Chondrocyte (in vitro differentiated cells): ENCODE measurements at places on chromosomes 2 and 18. TPM values are rescaled to one million over a fixed set of nuclear protein-coding genes. Genes with fewer than 3 reads are reported as not detected.

DNA sequence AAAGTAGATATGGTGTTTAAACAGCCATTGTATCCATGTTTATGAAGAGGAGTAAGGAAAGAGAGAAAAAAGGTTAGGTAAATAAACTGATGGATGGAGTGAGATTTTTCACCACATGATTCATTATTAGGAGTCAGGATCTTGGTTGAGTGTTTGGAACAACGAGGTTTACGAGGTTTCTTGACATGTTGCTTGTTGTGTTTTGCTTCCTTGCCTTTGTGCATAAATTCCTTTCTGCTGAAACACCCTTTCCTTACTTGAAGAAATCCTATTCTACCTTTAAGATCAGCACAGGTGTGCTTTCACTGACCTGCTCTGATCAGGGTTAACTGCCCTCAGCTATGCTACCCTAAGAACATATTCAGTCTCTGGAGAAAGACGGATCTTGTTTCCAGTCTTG, 66.6 kb downstream of the EFEMP1 start:
- H3K4me3 ChIP-seq = no peak overlapping the region
- H3K27ac ChIP-seq = no peak overlapping the region
- H3K27me3 ChIP-seq = peaks cover 11% of the 10 kb centered on the region
- H3K4me1 ChIP-seq = peaks cover 10% of the 10 kb centered on the region
- H3K36me3 ChIP-seq = no peaks in the 10 kb centered on the region

- no peaks in the 10 kb centered on the region for H3K36me3 ChIP-seq
- no peak overlapping the region for H3K4me3 ChIP-seq
- H3K27ac ChIP-seq = no peak overlapping the region
- H3K27me3 ChIP-seq = no peaks in the 10 kb centered on the region
- H3K4me1 ChIP-seq = peaks cover 11% of the 10 kb centered on the region
Observed at GRCh38 chr2:143513081-143513480, 383.9 kb downstream of the ARHGAP15 start.

GRCh38 chr2:47503481-47504070, 100.6 kb downstream of the MSH2 start:
- peaks cover 12% of the 10 kb centered on the region for H3K4me1 ChIP-seq
- peaks cover 7% of the 10 kb centered on the region for H3K36me3 ChIP-seq
- H3K4me3 ChIP-seq = no peak overlapping the region

DNA sequence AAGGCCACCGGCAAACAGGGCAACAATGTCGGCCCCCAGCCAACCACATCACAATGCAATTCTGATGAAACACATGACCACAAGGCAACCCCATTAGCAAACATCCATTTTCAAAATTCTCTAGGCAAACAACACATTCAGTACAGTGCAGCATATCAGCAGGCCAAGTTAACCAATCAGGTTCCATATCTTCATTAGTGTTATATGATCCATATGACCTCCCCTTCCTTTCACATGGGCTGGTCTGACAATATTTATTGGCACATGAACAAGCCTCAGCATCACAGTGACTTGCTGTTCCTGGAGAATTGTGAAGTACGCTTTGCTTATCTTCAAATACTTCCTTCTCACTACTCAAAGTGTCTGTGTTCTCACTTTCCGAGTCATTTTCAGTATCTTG, 19.8 kb downstream of the RNF103 start:
- H3K27me3 ChIP-seq = no peaks in the 10 kb centered on the region
- no peak overlapping the region for H3K4me3 ChIP-seq

DNA sequence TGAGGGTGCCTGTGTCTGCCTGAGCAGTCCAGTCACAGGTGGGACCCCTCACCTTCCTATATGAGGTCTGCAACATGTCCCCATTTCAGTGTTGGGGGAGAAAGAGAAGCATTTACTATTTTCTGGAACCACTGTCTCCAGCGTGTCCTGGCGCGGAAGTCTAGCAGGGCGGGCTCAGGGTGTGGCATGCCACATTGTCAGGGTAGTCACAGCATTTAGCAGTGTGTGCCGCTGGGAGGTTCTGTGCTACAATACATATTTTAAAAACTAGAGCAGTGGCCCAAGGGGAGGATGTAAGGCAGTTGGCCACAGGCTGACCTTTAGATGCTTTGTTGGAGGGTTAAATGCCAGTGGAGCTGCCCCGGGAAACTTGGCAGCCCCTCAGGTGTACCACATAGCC, 12.5 kb downstream of the UBE2F start:
- H3K4me3 ChIP-seq = no peak overlapping the region
- H3K4me1 ChIP-seq = peaks cover 42% of the 10 kb centered on the region
- DNase-seq = no peak
- H3K27me3 ChIP-seq = no peaks in the 10 kb centered on the region
- peaks cover 7% of the 10 kb centered on the region for H3K36me3 ChIP-seq

- H3K4me1 ChIP-seq = peaks cover 44% of the 10 kb centered on the region
- DNase-seq = no peak
- H3K36me3 ChIP-seq = peaks cover 9% of the 10 kb centered on the region
- no peak overlapping the region for H3K27ac ChIP-seq
- no peak overlapping the region for H3K4me3 ChIP-seq
Observed at GRCh38 chr2:120805602-120806001, 69.9 kb downstream of the GLI2 start.

DNA sequence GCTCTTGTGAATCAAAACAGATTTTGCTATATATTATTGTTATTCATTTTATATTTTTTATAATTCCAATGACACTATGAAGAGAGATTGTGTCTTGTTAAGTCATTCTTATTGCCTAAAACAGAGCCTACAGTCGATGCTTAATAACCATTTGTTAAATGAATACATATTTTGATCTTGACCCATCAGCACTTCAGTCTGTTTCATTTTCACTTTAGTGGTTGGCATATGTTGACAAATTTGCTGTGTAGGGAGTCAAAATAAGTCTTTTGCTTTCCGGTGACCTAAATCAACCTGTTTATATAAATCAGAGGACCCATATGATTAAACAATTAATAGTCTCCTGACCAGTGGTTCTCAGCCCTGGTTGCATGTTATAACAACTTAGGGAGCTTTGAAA, 97.1 kb downstream of the TXNL1 start:
- H3K4me1 ChIP-seq = no peaks in the 10 kb centered on the region
- DNase-seq = no peak
- H3K4me3 ChIP-seq = no peak overlapping the region
- no peaks in the 10 kb centered on the region for H3K36me3 ChIP-seq
- no peaks in the 10 kb centered on the region for H3K27me3 ChIP-seq

GRCh38 chr2:204775766-204776165, 230.5 kb downstream of the PARD3B start:
- no peak for DNase-seq
- H3K27me3 ChIP-seq = no peaks in the 10 kb centered on the region
- H3K27ac ChIP-seq = peak overlapping the region; percentile 42
- no peaks in the 10 kb centered on the region for H3K36me3 ChIP-seq

GRCh38 chr18:33839452-33840211, 261.6 kb downstream of the ASXL3 start:
- DNase-seq = no peak
- H3K27ac ChIP-seq = no peak overlapping the region
- H3K4me3 ChIP-seq = no peak overlapping the region
- peaks cover 3% of the 10 kb centered on the region for H3K27me3 ChIP-seq
- H3K4me1 ChIP-seq = peaks cover 6% of the 10 kb centered on the region

DNA sequence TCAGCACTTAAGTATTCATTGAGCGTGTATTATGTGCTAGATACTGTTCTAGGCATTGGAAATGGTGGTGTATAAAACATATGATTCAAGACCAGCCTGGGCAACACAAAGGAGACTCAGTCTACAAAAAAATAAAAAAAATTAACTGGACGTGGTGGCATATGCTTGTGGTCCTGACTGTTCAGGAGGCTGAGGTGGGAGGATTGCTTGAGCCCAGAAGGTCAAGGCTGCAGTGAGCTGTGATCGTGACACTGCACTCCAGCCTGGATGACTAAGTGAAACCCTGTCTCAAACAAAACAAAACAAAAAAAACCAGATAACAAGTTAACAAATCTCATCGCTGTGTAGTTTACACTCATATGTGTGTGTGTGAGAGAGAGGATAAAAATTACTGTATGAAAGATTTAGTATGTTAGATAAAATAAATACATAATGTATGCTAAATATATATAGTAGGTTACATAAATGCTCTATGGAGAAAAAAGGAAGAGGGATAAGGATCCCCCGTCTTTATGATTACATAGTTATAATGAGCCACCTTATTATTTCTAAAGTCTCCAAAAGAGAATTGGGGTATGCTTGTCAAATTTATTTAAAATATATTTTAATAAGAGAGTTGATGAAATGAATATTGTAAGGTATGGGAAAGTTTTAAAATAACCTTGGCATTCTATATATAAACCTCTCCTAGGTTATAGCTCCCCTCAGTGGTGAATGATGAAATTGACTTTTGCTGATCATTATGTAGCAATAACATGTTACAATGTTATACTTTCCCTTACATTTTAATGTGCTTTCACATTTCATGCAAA, 69.2 kb downstream of the EHBP1 start:
- H3K4me1 ChIP-seq = peaks cover 6% of the 10 kb centered on the region
- DNase-seq = no peak
- H3K27ac ChIP-seq = peak overlapping the region; percentile 69
- no peak overlapping the region for H3K4me3 ChIP-seq
- H3K36me3 ChIP-seq = peaks cover 3% of the 10 kb centered on the region

DNA sequence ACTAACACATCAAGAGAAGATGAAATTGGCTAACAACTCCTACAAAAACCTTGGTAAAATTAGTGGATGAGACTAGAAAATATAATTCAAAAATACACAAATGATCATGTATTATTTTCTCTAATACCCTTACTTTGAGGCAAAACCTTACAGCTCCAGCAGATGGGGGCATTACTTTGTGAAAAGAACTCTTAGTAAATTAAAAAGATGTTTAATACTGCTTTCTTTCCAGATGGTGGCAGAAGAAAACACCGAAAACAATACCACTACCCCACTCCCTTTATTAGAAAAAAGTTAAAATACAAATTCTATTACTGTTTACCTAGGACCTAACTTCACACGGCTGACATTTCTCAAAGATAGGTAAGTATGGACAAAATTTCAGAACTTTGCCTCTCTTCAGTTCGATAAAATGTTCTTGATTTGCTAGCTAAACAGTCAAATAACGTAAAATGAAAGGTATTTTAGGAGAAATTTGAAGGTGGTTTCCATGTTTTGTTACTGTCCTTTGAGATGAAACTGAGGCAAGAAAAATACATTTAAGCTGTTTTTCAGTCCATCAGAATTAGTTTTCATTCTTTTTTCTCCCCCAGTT, 30.6 kb downstream of the ORC4 start:
- no peaks in the 10 kb centered on the region for H3K27me3 ChIP-seq
- H3K4me3 ChIP-seq = no peak overlapping the region
- H3K4me1 ChIP-seq = peaks cover 5% of the 10 kb centered on the region

ABCG8 gene
- not detected in 3 replicates for total RNA-seq

DOK6 gene
- total RNA-seq = 5.9 to 15.1 TPM (median 8.9 TPM) in 3 replicates

SH3RF3 gene
- 58.8 to 66.2 TPM (median 59.5 TPM) in 3 replicates for total RNA-seq

SRD5A2 gene
- not detected in 3 replicates for total RNA-seq

MC5R gene
- not detected in 3 replicates for total RNA-seq

ANKZF1 gene
- total RNA-seq = 27.9 to 38.0 TPM (median 35.9 TPM) in 3 replicates

PRR30 gene
- not detected in 3 replicates for total RNA-seq

SLC66A3 gene
- total RNA-seq = 25.8 to 29.3 TPM (median 28.0 TPM) in 3 replicates
